ENCODE measurements at places on chromosomes 12 and 14.

DNA sequence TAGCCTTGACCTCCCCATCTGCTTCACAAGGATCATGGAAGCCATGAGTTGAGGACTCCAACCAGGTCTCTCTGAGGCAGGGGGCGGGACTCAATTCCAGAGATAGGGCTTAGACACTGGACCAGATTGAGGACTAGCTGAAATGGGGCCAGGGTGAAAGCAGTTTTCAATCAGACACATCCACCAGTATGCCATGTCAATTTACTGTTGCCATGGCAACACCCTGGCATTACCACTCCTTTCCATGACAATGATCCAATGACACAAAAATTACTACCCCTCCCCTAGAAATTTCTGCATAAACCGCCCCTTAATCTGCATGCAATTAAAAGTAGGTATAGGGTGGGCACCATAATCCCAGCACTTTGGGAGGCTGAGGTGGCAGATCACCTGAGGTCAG is 18.6 kb upstream of the DCAF5 start:
- no peak for DNase-seq

GRCh38 chr14:96204151-96205058 is at the start of gene BDKRB2:
BDKRB2 (plus strand) TSS chr14:96204839; CDS start chr14:96237108, 32,269 bp downstream.
- DNase-seq = peak; percentile 49

DNA sequence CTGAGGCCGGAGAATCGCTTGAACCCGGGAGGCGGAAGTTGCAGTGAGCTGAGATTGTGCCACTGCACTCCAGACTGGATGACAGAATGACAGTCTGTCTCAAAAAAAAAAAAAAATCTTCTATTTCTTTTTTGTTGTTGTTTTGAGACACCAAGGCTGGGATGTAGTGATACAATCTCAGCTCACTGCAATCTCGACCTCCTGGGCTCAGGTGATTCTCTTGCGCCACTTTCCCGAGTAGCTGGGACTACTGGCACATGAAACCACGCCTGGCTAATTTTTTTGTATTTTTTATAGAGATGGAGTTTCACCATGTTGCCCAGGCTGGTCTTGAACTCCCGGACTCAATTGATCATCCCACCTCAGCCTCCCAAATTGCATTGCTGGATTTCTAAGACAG is 7.3 kb upstream of the SNRNP35 start:
- DNase-seq = no peak

DNA sequence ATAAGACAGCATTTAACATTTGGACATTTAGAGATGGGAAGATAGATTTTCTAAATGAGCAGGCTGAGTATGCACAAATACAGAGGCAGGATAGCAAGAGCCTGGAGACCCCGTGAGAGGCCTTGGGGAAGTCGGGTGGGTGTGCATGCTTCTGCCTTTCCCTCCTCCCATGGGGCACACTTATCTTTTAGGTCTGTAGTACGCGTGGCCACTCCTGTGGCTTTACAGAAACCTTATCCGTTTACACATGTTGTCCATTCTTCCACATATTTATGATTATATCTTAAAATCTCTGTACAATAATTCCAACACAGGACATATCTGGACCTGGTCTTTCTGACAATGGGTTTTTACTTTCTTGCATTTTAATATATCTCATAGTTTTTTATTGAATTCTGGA is 33.6 kb downstream of the GYS2 start:
- no peak for DNase-seq

GRCh38 chr12:19916974-19917373 is 451.4 kb upstream of the PDE3A start:
- DNase-seq = no peak

GRCh38 chr12:110907583-110907982 is 12.8 kb downstream of the MYL2 start:
- DNase-seq = no peak

GRCh38 chr12:9707864-9708808 is 24.8 kb downstream of the CLECL1 start:
- peak; percentile 86 for DNase-seq

DNA sequence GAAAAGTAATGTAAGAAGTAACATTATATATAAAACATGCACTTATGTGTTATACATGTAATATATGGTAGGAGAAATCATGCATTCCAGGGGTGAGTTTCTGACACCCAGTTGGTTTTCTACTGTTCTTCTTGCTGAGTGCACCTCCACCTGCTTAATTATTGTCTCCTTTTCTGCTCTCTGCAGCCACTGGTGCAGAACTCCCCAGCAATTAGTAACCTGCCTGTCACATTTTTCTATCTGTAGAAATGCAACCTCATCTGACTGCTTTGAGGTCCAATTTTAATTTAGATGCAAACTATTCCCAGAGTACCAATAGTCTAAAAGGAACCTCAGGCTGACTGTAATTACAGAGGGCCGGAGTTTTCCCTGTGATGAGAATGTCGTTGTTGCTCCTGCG is 842.1 kb downstream of the AACS start:
- no peak for DNase-seq

- no peak for DNase-seq
Measured at GRCh38 chr14:75234173-75235115, 44.2 kb upstream of the FOS start.

DNA sequence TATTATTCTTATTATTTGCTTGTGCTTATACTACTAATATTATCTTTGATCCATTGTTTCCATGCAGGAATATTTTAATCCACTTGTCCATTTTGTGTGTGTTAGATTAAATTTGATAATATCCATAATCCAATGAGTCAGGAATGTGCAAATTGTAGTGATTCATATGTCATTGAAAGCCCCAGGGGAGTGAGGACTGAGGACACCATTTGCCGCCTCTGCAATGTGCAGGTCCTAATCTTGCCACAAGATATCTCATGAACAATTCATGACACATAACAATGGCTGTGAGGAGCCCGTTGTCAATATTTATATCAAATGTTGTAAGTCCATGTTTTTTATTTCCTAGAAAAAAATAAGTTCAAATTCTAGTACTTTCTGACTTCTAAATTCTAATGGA is 250.5 kb downstream of the ZFP36L1 start:
- no peak for DNase-seq

- DNase-seq = peak; percentile 61
Measured at GRCh38 chr14:92513204-92513965, at the start of gene RIN3. RIN3 (plus strand) TSS chr14:92513781; CDS start chr14:92513933, 152 bp downstream.

DNA sequence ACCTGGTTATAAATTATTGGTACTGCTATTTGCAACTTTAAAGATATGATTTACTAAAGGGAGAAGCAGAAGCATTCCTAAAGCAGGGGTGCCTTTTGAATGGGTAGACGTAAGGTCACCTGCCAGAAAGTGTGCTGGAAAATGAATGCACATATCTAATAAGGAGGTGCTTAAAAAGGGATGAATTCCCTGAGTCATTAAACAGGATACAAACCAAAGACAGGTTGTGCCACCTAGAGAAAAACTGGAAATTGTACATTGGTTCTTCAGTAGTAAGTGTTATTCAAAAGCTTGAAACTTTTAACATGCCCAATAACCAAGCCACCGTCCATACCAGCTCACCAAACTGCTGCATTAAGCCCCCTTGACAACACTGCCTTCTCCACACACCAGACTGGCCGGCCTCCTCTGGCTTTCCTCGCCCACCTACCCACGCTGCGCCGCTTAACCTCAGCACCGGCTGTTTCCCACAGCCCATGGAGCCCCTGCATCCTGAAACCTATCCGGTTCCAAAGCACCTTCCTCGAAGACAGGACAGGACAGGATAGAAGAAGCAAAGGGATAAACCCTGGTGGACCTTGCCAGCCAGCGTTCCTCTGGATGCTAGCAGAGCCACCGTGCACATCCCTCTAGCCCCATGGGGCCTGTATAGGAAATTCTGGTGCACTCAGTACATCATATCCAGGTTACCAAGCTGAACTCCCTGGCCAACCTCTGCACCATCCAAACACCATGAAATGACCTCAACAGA is 201.5 kb upstream of the CAND1 start:
- DNase-seq = no peak
